Aorta (tissue), 5 donors: ENCODE measurements at places on chromosomes 3 and 15. TPM values are rescaled to one million over a fixed set of nuclear protein-coding genes. Genes with fewer than 3 reads are reported as not detected.

DNA sequence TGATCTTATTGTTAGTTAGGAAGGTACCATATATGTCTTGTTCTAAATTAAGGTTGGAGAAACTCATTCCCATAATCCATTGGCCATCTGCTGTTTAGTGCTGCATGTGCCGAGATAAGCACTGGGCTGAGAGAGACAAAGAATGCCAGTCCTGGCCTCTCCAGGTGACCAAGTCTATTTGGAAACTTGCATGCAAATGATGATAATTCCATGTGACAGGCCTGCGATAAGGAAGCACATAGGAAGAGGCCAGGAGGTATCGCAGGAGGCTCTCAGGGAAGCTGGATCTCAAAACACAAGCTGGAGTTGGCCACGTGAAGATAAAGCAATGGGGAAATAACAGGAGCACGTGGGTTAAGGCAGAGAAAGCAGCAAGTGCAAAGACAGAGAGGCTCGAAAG is 39.7 kb downstream of the MYO5C start:
- no peaks in the 10 kb centered on the region for H3K36me3 ChIP-seq
- no peak overlapping the region for H3K27ac ChIP-seq
- H3K4me1 ChIP-seq, result no peaks in the 10 kb centered on the region
- H3K4me3 ChIP-seq, result no peak overlapping the region

- H3K4me1 ChIP-seq, result no peaks in the 10 kb centered on the region
- DNase-seq, result no peak
- no peaks in the 10 kb centered on the region for H3K27me3 ChIP-seq
- no peaks in the 10 kb centered on the region for H3K36me3 ChIP-seq
- H3K4me3 ChIP-seq, result no peak overlapping the region
These were observed 21.2 kb downstream of the ATP11B start for GRCh38 chr3:182814419-182815062.

ECE2 gene
- total RNA-seq, result not detected

SPINK8 gene
- total RNA-seq, result not detected

GRCh38 chr3:138197524-138197923 is 10.4 kb downstream of the ARMC8 start:
- H3K4me3 ChIP-seq, result no peak overlapping the region
- H3K27me3 ChIP-seq, result no peaks in the 10 kb centered on the region
- no peak for DNase-seq
- no peak overlapping the region for H3K27ac ChIP-seq

- H3K27ac ChIP-seq, result no peak overlapping the region
- H3K4me1 ChIP-seq, result no peaks in the 10 kb centered on the region
- no peak for DNase-seq
- no peaks in the 10 kb centered on the region for H3K36me3 ChIP-seq
- H3K4me3 ChIP-seq, result no peak overlapping the region
- no peaks in the 10 kb centered on the region for H3K27me3 ChIP-seq
These were observed 7.6 kb downstream of the GADL1 start for GRCh38 chr3:30886888-30887287.

HACD2 gene
- total RNA-seq, result 16.0 TPM

DNA sequence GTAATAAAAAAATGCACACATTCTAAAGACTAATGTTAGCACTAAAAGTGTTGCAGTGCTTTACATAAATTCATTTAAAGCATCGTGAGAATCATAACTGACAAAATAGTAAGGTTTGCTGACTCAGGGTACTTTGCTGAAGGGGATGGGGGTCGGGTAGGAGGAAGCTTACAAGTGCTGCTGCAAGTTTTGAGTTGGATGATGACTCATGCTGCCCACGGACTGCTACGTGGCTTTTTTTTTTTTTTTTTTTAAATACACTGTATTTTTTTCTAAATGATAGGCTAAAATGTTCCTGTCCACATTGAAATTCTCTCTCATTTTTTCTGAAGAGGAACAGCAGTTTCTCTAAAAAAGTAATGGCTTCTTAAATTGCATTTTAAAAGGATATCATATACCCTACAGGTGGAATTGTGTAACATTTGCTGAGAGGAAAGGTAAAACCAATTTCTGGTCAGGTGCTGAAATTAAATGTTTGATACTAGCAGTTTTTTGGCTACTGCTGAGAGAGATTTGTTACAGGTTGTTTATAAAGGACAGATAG is 2.2 kb downstream of the MAPK6 start:
- DNase-seq, result peak; percentile 62
- H3K27ac ChIP-seq, result no peak overlapping the region
- H3K36me3 ChIP-seq, result no peaks in the 10 kb centered on the region
- H3K4me1 ChIP-seq, result no peaks in the 10 kb centered on the region
- H3K4me3 ChIP-seq, result no peak overlapping the region

DNA sequence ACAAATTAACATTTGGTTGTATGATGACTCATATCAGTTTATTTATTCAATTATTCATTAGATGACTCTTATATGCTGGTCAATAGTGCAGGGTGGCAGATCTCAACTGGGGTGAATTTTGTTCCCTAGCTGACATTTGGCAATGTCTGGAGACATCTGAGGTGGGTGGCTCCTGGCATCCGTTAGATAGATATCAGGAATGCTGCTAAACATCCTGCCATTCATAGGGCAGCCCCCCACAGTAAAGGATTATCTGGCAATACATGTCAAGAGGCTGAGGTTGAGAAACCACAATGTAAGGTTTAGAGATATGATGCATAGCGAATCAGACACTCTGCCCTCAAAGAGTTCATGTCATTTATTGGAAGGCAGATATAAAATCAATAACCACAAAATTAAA is 719.9 kb downstream of the CADM2 start:
- no peaks in the 10 kb centered on the region for H3K4me1 ChIP-seq
- no peak for DNase-seq
- H3K27me3 ChIP-seq, result no peaks in the 10 kb centered on the region
- no peak overlapping the region for H3K4me3 ChIP-seq
- no peaks in the 10 kb centered on the region for H3K36me3 ChIP-seq

- H3K36me3 ChIP-seq, result no peaks in the 10 kb centered on the region
- H3K27me3 ChIP-seq, result no peaks in the 10 kb centered on the region
- peak; percentile 60 for DNase-seq
- peak overlapping the region; percentile 73 for H3K27ac ChIP-seq
These were observed 129.9 kb upstream of the UBE3A start for GRCh38 chr15:25568751-25569150.

MINDY2 gene
- total RNA-seq, result 46.3 TPM

DNA sequence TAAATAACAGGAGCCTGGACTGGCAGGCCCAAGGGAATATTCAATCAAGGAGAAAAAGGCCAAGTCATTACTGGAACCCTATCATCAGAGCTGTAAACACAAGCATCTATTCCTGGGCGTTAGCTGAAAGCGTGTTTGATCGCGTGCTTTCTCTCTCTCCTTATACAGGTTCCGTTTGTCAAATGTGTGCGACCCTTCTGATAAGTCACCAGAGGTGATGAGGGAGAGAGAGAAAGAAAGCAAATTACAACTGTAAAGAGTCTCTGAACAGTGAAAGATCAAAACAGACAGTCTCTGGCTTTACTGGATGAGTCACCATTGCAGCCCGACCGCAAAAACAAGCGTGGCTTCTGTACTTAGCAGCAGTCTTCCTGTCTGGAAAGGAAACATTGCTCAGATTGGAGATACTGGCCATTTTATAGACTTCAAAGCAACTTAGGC is 39.5 kb upstream of the TPRG1 start:
- no peaks in the 10 kb centered on the region for H3K36me3 ChIP-seq
- no peaks in the 10 kb centered on the region for H3K4me1 ChIP-seq
- H3K4me3 ChIP-seq, result no peak overlapping the region
- H3K27me3 ChIP-seq, result no peaks in the 10 kb centered on the region
- DNase-seq, result no peak

DNA sequence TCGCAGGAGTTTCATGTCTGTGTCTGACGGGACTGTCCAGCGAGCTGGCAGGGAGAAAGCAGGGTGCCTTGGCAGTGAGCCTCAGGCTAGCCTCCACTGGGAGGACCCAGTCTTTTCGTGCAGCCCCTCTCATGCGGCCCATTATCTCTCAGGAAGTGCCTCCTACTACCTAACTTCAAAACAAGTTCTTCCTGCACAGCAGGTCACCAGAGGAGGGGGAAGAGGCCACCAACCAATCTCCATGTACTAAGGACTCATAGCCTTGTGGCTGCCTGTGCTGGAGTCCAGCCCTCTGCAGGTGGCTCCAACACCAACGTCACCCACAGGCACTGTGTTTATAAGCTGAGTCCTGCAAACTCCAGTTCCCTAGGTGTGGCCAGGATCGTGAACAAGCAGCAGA is 4.8 kb downstream of the VIPR1 start:
- DNase-seq, result peak; percentile 30
- no peaks in the 10 kb centered on the region for H3K27me3 ChIP-seq

- H3K36me3 ChIP-seq, result no peaks in the 10 kb centered on the region
- DNase-seq, result no peak
- H3K4me1 ChIP-seq, result no peaks in the 10 kb centered on the region
- H3K4me3 ChIP-seq, result no peak overlapping the region
- no peaks in the 10 kb centered on the region for H3K27me3 ChIP-seq
- no peak overlapping the region for H3K27ac ChIP-seq
These were observed 3.0 kb downstream of the CFAP20DC start for GRCh38 chr3:59046839-59047238.

DNA sequence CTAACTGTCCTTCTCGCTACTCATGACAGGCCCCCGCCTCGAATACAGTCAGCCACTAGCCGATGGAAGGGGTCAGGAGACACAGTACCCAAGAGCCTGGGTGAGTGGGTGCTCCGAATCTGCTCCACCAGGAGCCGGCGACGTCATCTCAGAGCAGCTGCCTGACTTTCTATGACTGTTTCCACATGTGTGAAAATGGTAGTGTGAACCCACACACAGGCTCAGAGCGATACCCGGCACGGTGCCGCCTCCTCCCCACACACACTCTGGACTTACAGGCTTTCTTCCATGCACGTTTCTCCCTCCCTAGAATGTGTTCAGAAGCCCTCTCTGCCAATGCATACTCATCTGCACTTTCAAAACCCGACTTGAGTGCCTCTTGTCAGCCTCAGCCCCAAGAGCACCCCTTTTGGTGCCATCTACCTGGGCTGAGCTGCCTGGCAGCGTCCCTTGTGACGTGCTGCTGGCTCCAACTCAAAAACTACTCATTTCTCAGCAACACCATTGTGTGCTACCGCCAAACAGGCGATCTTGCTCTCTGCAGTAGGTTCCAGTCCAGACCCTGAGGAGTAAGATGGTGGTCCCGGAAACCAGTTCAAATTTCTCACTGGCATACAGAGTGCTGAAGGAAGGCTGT is 29.7 kb downstream of the VGLL4 start:
- H3K4me1 ChIP-seq, result no peaks in the 10 kb centered on the region
- no peak overlapping the region for H3K27ac ChIP-seq
- no peaks in the 10 kb centered on the region for H3K27me3 ChIP-seq
- no peaks in the 10 kb centered on the region for H3K36me3 ChIP-seq

DNA sequence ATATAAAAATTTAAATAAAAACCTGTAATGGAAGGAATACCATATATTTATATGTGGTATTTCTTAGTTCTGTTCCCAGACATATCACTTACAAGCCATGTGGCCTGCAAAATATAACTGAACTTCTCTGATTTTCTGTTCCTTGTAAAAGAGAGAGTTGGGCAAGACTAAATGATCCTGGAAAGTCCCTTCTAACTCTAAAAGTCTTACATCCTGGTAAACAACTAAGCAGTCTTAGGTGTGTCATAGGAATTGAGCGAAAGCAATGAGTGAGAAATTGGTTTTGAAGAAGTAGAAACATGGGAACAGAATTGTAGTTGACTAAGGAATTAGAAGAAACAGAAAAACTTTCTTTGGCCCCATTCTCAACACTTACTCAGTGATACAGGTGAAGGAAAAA is 25.3 kb upstream of the IL20RB start:
- no peak overlapping the region for H3K27ac ChIP-seq
- no peaks in the 10 kb centered on the region for H3K36me3 ChIP-seq
- no peaks in the 10 kb centered on the region for H3K4me1 ChIP-seq
- H3K27me3 ChIP-seq, result no peaks in the 10 kb centered on the region
- DNase-seq, result no peak

POTEB2 gene
- not detected for total RNA-seq

GRCh38 chr15:29889542-29890329 is 67.5 kb upstream of the TJP1 start:
- no peak for DNase-seq
- no peaks in the 10 kb centered on the region for H3K36me3 ChIP-seq
- H3K4me1 ChIP-seq, result no peaks in the 10 kb centered on the region
- no peaks in the 10 kb centered on the region for H3K27me3 ChIP-seq
- no peak overlapping the region for H3K27ac ChIP-seq

GRCh38 chr15:51049081-51049480 is 45.6 kb downstream of the TNFAIP8L3 start:
- H3K4me3 ChIP-seq, result no peak overlapping the region
- DNase-seq, result no peak
- H3K27ac ChIP-seq, result no peak overlapping the region
- H3K27me3 ChIP-seq, result no peaks in the 10 kb centered on the region
- peaks cover 7% of the 10 kb centered on the region for H3K4me1 ChIP-seq

DNA sequence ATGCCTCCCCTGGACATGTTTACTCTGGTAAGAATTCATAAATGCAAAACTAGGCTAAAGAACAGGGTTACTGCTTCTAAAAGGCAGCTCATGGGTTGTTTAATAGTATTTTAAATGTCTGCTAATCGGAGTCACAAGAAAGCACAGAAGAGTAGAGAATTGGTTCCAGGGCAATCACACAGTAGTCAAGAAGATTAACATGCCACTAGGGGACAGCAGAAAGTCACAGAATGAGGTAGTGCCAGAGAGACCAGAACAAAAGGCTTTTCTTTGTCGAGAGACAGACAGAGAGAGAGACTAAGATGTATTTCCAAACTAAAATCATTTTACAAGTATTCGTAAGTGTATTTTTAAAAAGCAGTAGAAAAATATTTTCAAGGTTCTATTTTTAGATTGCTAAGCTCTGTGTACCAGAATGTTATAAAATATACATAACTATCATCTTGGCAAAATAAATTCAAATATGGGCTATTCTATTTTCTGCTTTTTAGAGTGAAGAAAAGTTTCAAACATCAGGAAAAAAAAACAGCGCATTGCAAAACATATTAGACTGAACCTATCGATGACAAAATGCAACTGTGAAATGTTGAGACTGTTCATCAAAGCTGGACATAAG is 78.3 kb upstream of the CDIN1 start:
- H3K27me3 ChIP-seq, result no peaks in the 10 kb centered on the region
- H3K4me1 ChIP-seq, result no peaks in the 10 kb centered on the region
- H3K36me3 ChIP-seq, result no peaks in the 10 kb centered on the region
- peak overlapping the region; percentile 43 for H3K27ac ChIP-seq
- DNase-seq, result no peak

GRCh38 chr3:51712038-51712420 is 5.2 kb downstream of the GRM2 start:
- H3K27me3 ChIP-seq, result no peaks in the 10 kb centered on the region
- no peak overlapping the region for H3K27ac ChIP-seq
- no peak for DNase-seq
- no peak overlapping the region for H3K4me3 ChIP-seq

DNA sequence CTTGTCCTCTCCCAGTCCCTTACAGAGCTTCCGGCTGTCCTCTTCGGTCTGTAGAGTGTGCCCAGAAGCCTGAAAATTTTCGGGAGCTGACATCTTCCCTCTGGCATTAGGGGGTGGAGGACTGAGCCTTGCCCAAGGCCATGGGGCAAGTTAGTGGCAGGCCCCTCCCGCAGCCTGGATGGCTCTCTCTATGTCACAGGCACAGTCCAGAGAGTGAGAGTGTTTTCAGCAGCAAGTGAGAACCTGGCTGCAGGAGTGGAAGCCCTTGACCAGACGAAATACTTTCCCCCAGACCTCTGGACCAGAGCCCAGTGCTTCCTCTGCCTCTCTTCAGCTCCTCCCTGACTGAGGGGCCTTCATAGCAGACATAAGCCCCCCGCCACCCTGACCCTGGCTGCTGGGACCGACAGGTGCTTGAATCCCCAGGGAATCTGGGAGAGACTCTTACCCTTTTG is 50.5 kb upstream of the SEC22A start:
- no peaks in the 10 kb centered on the region for H3K27me3 ChIP-seq
- peaks cover 2% of the 10 kb centered on the region for H3K36me3 ChIP-seq
- DNase-seq, result no peak

- no peak overlapping the region for H3K27ac ChIP-seq
- H3K4me3 ChIP-seq, result no peak overlapping the region
- no peaks in the 10 kb centered on the region for H3K27me3 ChIP-seq
- no peaks in the 10 kb centered on the region for H3K4me1 ChIP-seq
- H3K36me3 ChIP-seq, result peaks cover 2% of the 10 kb centered on the region
These were observed 35.3 kb downstream of the SQOR start for GRCh38 chr15:45670091-45670490.
